ENCODE measurements at places on chromosomes 1 and 21.

DNA sequence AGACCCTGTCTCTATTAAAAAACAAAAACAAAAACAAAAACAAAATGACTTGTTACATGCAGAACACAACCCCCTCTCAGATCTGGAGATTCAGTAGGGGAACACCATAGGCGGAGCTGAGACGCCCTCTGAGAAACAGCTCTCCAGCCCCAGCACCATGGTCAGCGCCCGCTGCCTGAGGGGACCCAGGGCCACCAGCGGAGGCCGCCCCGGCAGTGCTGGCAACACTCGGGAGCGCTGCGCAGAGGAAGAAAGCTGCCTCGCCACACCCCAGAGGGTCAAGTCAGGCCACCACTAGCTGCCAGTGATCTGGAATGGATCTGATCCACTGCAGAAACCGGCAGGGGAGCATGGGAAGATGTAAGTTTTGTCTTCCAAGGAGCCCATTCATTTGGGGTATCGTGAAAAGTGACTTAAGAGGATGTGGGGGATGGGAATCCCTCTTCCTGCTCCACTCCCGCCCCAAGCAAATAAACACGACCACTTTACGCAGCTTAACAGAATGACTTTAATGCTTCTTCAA is 3.1 kb downstream of the ACTA1 start:
- DNase-seq: no peak

GRCh38 chr1:186578325-186579016 is 101.8 kb downstream of the PTGS2 start:
- DNase-seq: no peak

DNA sequence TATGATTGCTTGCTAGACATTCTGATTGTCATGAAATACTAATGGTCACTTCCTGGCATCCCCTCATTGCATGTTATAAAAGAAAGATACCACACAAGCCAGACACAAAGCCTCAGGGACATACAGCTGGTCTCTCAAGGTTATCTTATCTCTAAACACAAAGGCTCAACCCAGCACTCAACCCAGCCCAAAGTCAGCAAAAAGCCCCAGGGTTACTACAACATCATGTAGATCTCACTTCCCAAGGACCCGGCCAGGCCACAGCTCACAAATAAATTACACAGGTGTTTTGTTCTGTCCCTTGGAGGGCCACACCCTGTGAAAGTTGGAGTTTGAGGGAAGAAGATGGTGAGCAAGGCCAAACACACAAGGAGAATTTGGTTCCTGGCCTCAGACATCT is 109.7 kb upstream of the BARHL2 start:
- DNase-seq: no peak

DNA sequence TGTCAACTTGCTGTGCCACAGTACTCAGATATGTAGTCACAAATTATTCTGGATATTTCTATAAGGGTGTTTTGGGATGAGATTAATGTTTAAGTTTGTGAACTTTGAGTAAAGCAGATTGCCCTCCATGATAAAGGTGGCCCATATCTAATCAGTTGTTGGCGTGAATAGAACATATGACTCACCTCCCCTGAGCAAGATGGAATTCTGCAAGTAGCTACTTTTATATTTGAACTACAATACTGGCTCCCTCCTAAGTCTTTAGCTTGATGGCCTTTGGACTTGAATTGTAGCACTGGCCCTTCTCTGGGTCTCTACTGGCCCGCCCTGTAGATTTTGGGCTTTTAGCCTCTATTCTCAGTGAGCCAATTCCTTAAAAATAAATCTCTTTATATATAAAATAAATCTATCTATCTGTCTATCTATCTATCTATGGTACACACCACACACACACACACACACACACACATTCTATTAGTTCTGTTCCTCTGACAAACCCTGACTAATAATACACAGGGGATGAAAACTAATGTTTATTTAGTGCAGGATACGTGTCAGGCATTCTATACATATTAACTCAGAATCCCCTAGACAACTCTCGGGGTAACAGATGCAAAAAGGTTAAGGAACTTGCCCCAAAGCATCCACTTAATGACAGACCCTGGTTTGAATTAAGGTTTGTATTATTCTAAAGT is 37.9 kb upstream of the PDC start:
- no peak for DNase-seq

- no peak for DNase-seq
These were observed 27.5 kb downstream of the PGM1 start for GRCh38 chr1:63620671-63621070.

- DNase-seq: no peak
These were observed 64.2 kb downstream of the PLXNA2 start for GRCh38 chr1:208179961-208180409.

GRCh38 chr1:205962821-205963221 is 19.6 kb upstream of the SLC26A9 start:
- DNase-seq: no peak

DNA sequence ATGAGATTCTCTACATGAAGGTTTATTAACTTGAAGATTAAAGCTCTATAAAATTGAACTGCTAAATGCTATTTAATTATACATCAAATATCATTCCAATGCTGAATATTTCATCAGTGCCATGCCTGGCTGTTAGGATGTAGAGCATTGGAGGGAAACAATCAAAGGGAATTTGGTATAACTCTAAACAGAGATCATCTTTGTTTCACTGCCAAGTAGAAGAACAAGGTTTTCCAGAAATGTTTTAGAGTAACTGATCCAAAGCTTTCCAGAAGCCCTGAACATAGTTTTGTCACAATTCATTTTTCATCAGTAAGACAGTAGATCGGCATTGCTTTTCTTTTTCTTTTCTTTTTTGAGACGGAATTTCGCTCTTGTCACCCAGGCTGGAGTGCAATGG is 5.9 kb upstream of the DSTYK start:
- no peak for DNase-seq

- DNase-seq: no peak
These were observed 271.6 kb downstream of the TRABD2B start for GRCh38 chr1:47725511-47725991.

GRCh38 chr1:201786824-201787223 is 42.1 kb upstream of the IPO9 start:
- no peak for DNase-seq

Data from AG09319 (cell line).